ENCODE measurements at places on chromosomes 13 and 19. TPM values are rescaled to one million over a fixed set of nuclear protein-coding genes. Genes with fewer than 3 reads are reported as not detected.

CGB8 gene
- total RNA-seq, result not detected

DNA sequence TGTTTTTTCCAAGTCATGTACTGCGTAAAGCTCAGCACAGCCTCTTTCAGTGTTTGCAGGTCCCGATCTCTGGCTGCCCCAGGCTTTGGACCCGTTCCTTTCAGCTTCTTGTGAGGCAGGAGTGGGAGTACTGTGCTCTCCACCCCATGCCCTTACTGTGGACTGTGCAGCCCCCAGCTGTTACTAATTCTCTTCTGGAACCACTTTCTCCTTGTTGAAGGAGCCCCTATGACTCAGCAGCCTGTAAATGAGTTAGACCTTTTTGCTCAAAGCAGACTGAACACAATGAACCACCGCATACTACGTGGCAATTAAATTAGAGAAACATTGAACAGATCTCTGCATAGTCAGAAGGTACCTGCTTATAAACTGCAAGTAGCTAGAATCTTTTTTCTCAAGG is 39.0 kb downstream of the SERTM1 start:
- DNase-seq, result no peak

DNA sequence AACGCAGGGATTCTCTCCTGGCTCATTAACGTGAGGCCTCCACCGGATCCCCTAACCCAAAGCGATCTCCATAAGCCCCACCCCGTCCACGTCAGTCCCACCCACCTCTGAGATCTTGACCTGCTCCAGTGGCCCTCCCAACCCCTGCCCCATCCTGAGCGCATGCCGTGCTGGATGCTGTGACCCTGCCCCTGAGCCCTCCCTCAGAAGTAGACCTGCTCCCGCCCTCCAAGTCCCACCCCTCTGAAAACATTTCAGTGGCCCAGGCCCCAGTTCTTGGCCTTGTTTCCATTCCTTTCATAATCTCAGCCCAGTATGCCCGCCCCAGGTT is 19.9 kb downstream of the LMTK3 start:
- DNase-seq, result no peak

DNA sequence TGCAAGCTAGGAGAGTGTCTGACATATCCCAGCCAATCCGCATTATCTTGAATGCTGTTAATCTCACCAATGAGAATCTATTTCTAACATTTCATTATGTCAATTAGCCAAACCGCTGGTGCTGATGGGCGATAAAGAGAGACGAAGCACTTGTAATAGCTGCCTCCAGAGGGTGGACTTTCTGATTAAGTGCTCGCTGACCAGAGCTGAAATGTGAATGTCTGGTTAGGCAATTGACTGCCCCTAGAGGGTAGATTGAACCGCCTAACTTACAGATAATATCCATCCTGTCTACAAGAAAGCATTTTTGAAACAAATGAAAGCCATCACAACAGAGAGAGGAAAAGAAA is 552 bp upstream of the GRWD1 start:
- peak; percentile 91 for DNase-seq

DNA sequence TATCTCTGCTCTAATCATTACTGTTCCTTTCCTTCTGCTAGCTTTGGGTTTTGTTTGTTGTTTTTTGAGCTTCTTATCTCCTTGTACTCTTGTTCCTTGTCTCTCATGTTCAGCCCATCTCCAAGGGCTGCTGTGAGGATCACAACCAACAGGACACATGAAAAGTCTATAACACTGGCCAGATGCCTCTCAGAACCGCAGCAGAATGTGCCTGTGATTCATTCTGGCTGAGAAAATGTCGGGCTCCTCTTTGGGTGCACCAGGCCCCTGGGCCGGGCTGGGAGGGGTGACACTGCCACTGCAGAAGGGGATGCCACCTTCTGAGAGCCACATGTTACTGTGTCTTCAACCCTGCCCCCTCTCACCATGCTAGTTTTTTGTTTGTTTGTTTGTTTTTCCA is 48.0 kb downstream of the GGACT start:
- no peak for DNase-seq

All from bronchial epithelial cell (primary cell).